ENCODE measurements at places on chromosomes 4 and X.

DNA sequence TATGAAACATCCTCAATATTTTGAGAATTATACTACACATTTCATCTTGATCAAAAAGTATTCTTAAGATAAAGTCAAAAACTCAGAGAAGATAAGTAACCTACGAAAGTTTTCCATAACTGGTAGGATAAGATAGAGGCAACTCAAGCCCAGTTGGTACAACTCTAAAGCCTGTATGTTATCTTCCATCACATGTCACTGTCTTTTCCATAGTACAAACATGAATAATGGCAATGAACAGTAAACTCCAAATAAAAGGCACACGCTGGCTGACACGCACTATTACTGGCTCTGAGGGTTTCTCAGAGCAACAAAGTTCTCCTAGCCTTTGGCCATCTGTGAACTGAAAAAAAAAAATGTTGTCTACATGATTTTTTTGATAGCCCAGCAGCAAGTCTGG, 27.2 kb downstream of the LIN54 start:
- DNase-seq: no peak

DNA sequence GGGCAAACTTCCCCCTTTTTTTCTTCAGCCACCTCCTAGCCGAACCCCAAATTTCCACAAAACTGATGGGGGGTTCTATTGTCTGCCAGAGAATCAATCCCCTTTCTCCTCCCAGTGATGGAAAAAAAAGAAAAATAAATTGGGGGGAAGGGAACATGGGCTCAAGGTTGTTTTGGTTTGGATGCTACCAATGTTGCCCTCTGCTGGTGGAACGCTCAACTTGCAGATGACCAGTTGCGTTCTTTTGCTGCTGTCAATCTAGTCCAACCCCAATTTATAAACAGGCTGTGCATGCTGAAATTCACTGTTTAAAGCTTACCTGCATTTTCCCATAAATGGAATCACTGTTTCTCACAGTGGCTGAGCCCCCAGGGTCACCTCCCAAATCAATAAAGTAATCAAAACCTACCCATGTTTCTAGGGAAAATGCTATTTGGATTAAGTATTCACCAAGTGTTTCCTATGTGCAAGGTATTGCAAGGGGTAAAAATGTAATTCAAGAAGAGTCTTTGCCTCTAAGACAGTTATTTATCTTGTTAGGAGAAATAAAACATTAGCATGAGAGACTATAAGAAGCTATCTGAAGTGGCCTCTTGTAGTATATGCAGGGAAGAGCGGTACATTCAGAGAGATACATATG, 116.7 kb upstream of the TMEM164 start:
- DNase-seq: no peak

DNA sequence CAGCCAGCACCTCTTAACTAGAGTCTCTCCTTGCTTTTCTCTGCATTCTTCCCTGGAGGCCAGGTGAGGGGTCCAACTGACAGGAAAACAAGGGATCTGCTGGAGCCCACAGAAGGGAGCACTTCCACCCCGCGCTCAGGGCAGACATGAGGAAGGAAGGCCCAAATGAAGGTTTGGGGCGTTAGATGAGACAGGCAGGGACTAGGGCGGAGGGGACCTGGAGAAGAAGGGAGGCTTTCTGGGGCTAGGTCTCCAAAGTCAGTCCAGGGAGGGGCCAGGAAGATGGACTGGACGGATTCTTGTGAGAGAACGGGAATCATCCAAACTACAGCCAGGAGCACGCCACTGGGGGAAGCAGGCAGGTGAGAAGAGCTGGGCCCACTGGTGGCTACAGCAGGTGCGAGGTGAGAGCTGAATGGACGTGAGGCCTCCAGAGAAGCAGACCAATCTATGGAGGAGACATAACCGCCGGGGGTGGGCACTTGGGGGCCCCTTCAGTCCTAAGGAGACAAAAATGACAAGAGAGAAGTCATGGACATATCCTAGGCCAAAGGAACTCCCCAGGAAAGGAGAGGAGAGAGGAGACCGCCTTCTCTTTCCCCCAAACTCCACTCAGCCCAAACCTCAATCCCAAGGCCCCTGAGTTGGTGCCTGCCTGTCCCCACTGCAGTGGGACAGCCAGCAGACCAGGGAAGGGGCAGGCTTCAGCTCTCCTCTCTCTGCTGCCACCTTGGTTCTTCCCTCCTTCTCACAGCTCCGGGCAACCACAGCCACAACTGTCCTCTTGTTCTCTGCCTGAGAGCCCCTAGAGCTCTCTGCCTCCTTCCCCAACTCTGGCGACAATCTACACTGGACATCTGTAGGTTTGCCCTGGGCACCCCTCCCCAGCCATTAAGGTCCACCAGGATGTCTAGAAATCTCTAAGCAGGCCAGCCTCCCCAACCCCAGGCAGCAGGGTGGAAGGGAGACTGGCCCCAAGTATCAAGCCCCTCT, 7.0 kb downstream of the APLN start:
- DNase-seq: no peak

DNA sequence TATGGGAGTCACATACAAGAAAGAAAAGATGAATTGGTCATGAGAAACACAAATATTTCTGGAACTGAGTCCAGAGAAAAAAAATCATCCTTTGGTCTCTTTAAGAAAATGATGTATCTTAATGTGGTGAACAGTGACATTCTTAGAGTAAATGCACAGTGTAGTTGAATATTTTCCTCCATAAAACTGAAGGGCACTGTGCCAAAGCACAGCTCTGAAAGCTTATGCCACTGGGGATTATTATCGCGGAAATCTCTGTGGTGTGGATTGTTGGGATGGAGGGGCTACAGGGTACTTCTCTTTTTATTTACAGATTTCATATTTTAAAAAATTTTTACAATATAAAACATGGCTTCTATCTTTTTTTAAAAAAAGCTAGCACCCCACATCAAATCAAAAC, 908.1 kb downstream of the CCSER1 start:
- DNase-seq: no peak

GRCh38 chrX:1205681-1206611, 6.5 kb downstream of the CRLF2 start:
- no peak for DNase-seq

- no peak for DNase-seq
These were observed 16.8 kb downstream of the MAN2B2 start for GRCh38 chr4:6591781-6592180.

DNA sequence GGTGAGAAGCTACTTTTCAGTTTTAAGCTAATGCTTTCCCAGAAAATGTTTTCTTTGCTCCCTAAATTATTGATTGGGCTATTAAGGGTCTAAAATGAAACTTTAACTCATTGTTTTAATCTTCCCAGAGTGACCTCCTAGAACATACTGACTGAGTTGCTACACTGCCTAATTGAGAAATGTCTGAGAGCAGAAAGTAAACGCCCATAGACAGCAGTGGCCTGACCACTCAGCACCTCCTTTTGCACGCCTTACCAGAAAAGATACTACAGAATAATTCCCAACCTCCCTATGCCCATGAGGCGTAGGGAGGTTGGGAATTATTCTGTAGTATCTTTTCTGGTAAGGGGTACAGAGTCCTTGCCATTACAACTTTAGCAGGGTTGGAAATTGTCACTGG, 381.8 kb upstream of the LCORL start:
- DNase-seq: no peak

DNA sequence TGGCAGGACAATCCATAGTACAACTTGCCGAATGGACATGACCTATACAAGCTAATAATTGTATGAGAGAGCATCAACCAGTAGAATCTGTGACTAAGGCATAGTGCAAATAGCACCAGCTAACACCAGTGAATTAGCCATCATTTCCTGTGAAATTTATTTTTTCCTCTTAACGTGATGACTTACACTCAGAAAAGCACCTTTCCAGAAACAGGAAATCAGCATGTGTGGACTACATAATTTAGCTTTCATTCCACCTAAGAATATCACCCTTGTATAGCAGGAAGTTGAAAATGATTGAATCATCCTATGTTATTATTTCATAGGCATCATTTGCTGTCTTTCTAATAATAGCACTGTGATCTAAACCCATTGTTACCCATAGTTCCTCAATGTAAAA, 1393.4 kb upstream of the PCDH7 start:
- no peak for DNase-seq

GRCh38 chr4:169064296-169064695, 54.2 kb upstream of the CBR4 start:
- DNase-seq: no peak

DNA sequence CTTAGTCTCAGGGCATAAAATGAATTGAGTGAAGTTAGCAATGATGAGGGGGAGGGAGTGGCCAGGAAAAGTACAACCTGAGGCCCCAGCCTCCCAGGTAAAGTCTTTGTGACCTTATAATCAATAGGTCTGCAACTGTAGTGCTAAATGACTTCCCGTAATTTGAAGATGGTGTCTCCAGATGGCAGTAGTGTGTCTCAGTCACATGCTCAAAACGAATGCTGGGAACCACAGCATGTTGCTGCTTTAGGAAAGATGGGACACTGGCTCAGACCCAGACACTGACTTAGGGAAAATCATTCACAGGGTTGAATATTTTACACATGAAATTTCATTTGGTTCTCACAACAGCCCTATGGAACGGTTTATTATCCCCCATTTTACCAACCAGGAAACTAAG, 10.3 kb downstream of the SRPX2 start:
- no peak for DNase-seq

- DNase-seq: no peak
These were observed 161.4 kb downstream of the SPRY1 start for GRCh38 chr4:123557857-123558536.

DNA sequence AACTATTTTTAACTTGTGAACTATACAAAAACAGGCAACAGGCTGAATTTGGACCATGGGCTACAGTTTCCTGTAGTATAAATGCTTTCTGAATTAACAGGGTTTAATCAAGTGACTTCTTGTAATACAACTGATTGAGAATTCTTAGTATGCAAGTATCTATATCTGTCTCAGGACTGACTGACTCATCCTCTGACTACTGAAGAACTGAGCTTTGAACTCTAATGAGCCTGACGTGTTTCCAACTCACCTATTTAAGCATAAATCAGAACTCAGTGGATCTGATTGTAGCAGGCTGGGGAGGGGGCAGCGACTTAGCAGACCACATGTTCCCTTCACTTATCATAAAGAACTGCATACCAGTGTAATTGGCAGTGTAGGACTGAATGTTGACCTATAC, 7.8 kb downstream of the SPATA4 start:
- no peak for DNase-seq

All from stimulated activated CD8-positive, alpha-beta memory T cell treated with anti-CD3 and anti-CD28 coated beads, Interleukin-4, amount 100 ng/mL, for 1 hour (primary cell).